Glomerular endothelial cell (primary cell): ENCODE measurements at places on chromosomes 11 and 22. TPM values are rescaled to one million over a fixed set of nuclear protein-coding genes. Genes with fewer than 3 reads are reported as not detected.

PIK3IP1 gene
- 21.9 and 26.5 TPM in 2 replicates for total RNA-seq

CEP126 gene
- 0.15 and 0.58 TPM in 2 replicates for total RNA-seq

TRIM6 gene
- 1.5 and 5.1 TPM in 2 replicates for total RNA-seq

MS4A12 gene
- total RNA-seq, result not detected in 2 replicates

POU2F3 gene
- total RNA-seq, result 2.2 TPM in 1 of 2 replicates, not detected in the other

OLFML1 gene
- total RNA-seq, result not detected in 2 replicates

YPEL4 gene
- 0.24 and 0.41 TPM in 2 replicates for total RNA-seq

KCTD14 gene
- total RNA-seq, result 0.58 and 2.0 TPM in 2 replicates

LRRN4CL gene
- total RNA-seq, result not detected in 2 replicates

TP53AIP1 gene
- total RNA-seq, result not detected in 2 replicates

CBX6 gene
- total RNA-seq, result 49.6 and 50.9 TPM in 2 replicates

CEP164 gene
- 22.8 and 31.8 TPM in 2 replicates for total RNA-seq

MUC5B gene
- total RNA-seq, result not detected in 2 replicates

CCDC82 gene
- 24.2 and 24.6 TPM in 2 replicates for total RNA-seq

DNA sequence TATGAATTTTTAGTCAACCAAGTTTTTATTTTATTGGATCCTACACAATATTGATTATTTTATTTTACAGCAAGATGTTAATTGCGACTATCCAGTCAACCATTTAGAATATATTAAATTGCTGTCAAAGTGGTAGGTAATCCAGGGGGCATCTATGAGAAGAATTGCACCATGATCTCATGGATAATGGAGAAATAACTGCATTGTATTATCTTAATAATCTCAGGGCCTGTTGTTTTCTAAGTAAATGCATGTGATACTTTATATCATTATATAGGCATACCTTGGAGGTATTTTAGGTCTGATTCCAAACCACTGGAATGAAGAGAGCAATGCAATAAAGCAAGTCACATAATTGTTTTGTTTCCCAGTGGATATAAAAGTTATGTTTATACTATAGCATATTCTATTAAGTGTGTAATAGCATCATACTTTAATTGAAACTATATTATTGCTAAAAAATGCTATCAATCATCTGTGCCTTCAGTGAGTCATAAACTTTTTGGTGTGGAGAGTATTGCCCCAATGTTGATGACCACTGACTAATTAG, 595.4 kb upstream of the CHORDC1 start:
- DNase-seq, result no peak

- no peak for DNase-seq
These were observed 163.3 kb downstream of the CASP12 start for GRCh38 chr11:104734998-104735397.

GRCh38 chr11:111836162-111836561, 35.2 kb downstream of the ALG9 start:
- DNase-seq, result no peak

- DNase-seq, result no peak
These were observed 7.1 kb downstream of the LINC01488 start for GRCh38 chr11:69488543-69488940.

DNA sequence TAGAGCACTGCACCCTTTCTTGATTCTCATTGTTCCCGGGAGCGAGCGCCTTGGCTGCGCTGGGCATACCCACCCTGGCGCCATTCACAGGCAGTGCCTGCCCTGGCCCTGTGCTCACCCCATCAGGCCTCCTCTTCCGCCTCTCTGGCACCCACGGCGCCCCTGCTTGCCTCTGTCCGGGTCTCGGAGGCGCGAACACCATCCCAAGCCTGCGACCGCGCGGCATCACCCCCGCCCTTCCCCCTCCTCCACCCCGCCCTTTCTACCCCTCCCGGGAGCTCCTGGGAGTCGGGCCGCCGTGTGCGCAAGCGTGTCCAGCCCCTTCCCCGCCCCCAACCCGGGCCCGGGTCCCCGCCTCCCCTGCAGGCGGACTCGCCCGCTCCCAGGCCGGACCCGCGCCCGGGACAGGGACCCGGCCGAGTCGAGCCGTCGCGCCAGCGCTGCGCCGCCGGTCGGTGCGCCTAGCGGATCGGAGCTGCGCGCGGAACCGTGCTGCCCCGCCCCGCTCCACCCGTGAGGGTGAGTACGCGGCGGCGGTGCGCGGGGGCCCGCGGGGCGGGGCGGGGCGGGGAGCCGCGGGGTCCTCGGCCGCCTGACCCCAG, at the start of gene ST3GAL4:
ST3GAL4 (plus strand) TSS at position 363 of the 602 bp plus-strand sequence. CDS start 50,470 bp downstream, outside the sequence.
- DNase-seq, result no peak

DNA sequence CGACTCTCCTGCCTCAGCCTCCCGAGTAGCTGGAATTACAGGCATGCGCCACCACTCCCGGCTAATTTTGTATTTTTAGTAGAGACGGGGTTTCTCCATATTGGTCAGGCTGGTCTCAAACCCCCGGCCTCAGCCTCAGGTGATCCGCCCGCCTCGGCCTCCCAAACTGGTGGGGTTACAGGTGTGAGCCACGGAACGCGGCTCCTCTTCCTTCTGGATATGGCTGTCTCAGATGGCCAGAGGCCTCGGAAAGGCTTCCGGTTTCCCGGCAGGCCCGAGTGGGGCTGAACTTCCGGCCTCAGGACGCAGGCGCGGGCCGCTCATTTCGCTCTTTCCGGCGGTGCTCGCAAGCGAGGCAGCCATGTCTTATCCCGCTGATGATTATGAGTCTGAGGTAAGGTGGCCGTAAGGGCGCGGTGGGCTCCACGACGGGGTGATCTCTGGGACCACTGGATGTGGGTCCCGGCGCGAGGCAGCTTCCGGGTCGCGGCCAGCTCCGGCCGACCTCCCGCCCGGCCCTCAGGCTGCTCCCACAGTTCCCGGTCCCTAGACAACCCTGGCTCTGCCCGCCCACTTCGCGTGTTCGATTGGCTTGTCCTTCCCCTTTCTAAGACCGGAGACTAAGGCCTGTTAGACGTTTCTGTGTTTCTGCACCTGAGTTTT, at the start of gene EIF3L:
EIF3L (plus strand) TSS at position 331 of the 663 bp plus-strand sequence; CDS start at position 362, 31 bp downstream.
- DNase-seq, result peak; percentile 44

- DNase-seq, result no peak
These were observed 105.3 kb downstream of the ARFGAP2 start for GRCh38 chr11:47071341-47071740.

- DNase-seq, result no peak
These were observed 9.4 kb downstream of the CCDC188 start for GRCh38 chr22:20141186-20142077.

- DNase-seq, result no peak
These were observed 3.4 kb downstream of the GNAZ start for GRCh38 chr22:23073526-23074229.

- no peak for DNase-seq
These were observed 176.5 kb upstream of the TTC12 start for GRCh38 chr11:113137713-113138529.

GRCh38 chr11:116221351-116221750, 551.4 kb downstream of the BUD13 start:
- DNase-seq, result no peak

DNA sequence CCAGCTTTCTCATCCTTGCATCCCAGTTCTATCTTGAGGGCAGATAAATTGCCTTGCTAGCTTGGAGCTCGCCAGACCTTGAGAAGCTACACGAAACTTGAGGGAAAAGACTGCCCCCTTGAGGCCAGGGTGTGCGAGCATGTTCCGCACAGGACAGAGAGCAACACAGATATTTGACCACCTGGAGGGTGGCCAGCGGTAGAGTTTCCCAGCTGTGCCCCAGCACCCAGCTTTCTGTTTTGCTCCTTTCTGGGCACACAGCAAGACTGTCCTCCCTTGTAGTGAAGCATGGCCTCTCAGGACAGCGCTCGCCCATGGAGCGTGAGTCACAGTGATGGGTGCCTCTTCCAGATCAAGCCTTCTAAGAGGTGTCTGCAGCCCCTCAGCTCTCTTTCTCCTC, 23.5 kb downstream of the SPATA19 start:
- peak; percentile 7 for DNase-seq

- DNase-seq, result no peak
These were observed 21.5 kb upstream of the NRIP3 start for GRCh38 chr11:9025101-9025850.

DNA sequence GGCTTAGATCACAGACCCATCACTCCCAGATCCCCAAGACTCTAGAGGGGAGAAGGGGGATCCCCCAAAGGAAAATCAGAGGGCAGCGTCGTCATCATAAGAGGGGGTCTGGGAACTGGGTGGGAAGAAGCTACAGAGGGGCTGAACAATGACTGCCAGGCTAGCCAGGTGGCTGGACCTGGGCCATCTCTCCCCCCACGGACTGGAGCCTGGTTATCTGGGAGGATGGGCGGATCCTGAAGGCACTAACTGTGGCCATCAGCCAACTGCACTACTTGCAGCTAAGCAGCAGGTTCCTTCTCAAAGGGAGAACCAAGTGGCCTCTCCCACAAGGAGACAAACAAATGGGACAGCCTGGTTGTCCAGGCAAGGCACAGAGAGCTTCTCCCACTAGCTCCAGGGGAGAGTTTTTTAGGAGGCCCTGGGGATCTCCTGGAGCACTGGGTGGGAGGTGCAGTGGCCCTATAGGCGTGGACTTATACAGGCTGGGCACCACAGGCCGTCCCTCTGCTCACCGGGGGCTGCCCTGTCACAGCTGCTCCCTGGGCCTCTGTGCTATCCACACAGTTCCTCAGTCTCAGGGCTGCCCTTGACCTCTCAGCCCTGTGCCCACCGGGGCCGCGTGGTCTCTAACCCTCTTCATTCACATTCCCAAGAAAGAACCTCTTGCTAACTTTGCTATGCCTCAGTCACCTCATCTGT, 15.4 kb downstream of the P2RY6 start:
- no peak for DNase-seq

DNA sequence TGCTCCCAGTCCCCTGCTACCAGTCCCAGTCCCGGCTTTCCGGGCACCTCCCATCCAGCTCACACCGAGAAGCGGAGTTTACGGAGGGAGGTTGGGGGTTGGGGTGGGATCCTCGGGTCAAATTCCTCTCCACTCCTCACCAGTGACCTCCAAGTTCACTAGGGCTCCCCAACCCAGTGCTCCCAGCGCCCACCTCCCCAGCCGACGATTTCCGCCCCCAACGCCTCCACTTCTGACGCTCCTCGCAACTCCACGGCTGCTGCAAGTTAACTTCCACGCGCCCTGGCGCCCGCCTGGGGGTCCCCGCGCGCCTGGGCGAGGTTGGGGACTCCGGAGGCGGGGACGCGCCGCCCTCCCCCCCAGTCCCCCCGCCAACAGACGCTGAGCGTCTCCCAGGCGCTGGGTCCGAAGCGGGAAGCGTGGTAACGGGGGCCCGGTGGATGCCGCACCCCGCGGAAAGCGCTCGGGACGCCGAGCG, 526 bp downstream of the TPST2 start:
- DNase-seq, result no peak

DNA sequence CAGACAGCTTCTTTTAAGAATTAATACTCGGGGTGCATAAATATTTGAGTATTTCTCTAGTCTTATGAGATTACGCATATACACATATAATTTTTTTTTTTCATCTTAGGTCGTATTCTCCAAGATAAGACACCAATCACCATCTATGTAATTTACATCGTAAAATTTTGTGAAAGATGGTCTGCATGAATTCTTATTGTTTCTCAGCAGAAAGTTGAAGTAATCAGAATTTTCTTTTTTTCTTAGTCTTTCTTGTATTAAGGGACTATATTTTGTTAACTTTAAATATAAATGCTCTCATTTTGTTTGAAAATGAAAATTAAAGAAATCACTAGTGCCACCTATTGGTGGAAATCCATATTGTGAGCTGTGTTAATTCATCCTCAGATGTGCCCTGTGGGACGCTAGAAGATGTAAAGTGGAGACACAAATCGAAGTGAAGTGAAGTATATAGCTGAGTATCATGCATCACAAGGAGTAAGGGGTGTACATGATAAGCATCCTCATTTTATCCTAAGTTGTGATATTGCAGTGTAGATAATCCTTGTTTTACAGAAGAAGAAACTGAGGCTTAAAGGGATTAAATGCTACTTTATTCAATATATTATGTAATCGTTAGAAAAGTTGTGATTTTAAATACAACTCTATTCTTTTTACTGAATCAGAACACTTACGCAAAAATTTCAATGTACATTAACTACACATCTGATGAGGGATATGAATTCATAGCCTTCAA, 2084.3 kb downstream of the LRRC4C start:
- DNase-seq, result no peak

GRCh38 chr11:133948711-133949110, 8.1 kb downstream of the IGSF9B start:
- DNase-seq, result no peak

GRCh38 chr11:36222831-36223635, 66.2 kb downstream of the COMMD9 start:
- DNase-seq, result no peak

DNA sequence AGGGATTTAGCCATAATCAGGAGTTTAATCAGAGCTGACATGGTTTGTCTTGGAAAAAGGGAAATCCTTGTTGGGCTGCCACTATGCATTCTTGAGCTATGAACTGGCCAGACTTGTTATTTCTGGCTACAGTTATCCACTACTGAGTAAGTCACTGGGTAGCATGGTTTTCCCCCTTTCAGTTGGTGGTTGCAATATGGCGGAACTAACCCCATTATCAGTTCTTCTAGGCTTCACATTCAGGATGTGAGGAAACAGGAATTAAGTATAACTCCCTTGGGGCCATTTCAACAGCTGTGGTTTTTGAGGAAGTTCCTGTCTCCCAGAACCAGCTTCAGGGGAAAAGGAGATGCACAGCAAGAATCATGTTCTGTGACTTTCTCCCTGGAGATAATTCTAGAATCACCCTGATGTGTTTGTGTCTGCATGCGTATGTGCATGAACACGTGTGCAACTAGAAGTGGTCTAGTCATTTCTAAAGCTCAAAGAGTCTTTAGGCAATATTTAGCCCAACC, 103.0 kb upstream of the CD44 start:
- peak; percentile 27 for DNase-seq

DNA sequence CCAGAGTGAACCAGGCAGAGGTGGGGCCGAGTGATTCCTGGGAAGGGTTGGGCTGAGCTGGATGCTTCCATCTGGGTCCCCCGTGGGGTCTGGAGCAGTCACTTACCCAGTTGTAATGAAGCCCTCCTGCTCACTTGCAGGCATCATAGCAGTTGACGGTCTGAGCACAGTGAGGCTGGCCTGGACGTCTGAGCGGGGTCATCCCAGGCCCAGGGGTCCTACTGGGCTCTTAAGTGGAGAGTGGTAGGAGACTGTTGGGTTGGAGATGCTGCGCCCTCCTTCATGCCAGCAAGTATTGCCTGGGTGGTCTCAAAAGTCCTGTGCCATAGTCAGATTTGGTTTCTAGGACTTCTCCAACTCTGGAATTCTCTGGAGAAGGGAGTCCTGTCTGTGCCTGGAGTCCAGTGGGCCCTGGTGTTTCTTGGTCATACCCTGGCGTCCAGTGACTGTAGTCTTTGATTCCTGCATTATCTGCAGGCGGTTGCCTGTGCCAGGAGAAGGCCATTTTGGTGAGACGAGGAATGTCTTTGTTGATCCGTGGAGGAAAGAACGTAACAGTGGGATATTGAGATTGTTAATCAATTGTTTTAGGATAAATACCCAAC, 82.3 kb downstream of the TBC1D22A start:
- no peak for DNase-seq
